ENCODE measurements at places on chromosomes 12 and 14.

DNA sequence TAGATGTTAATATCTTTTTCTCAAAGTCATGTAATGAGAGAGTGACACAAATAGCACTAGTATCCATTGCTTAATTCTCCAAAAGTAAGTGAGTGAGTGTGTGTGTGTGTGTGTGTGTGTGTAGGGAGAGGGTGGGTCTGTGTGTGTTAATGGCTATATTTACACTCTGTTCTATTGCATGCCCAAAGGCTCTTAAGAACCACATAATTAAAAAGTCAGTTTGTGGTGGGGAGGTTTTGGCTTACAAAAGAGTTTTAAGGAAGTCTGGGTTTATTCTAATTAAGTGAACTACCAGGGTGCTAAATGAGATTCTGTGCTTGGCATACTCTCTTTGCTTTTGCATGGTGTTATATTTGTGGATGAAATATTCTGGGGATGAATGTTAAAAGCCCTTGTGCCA lies 1897.6 kb upstream of the FLRT2 start:
- H3K4me1 ChIP-seq = no peaks in the 10 kb centered on the region
- no peaks in the 10 kb centered on the region for H3K36me3 ChIP-seq
- no peak for DNase-seq
- no peak overlapping the region for H3K27ac ChIP-seq
- no peaks in the 10 kb centered on the region for H3K27me3 ChIP-seq

DNA sequence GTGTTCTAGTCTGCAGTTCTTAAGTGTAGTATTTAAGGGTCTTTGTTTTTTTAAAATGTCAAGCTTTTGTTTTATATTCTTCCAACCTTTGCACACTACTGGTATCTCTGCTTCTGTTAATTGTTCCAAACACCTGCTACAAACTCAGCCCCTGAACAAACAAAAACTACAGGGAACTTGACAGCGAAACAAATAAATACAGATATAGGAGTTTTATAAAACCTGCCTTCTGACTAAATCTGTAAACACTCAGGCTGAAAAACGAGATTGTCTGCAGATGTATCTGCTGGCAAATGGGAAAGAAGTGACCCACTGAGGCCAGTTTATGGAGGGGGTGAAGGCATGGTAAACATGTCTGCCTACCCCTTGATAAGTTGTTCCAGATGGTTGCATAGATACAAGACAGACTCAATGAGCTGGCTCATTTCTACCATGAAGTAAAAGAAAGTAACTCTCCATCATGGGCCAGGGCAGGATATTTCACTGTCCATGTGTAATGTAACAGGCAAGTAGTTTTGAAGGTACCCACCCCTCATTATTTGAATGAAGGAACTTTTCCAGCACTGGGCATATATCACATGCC lies 75.6 kb downstream of the LMO3 start:
- H3K36me3 ChIP-seq = no peaks in the 10 kb centered on the region
- no peaks in the 10 kb centered on the region for H3K4me1 ChIP-seq
- no peak overlapping the region for H3K27ac ChIP-seq

DNA sequence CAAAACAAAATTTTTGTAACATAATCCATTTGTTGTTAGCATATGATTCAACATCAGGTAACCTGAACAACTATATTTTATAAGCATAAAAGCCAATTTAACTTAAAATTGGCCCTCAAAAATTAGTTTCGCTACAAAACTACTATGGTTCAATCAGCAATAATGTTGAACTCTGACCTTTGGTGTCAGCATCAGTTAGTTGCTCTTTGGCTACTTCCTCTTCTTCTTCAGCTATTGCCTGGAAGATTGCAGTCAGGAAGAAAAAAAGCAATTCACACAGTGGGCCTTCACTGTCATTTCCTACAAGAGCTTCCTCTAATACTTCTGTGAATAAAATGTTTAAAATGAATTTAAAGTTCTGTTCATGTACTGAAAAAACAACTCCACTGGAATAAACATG lies 78.2 kb upstream of the CFL2 start:
- H3K27ac ChIP-seq = no peak overlapping the region
- no peak for DNase-seq
- H3K4me3 ChIP-seq = no peak overlapping the region
- H3K4me1 ChIP-seq = no peaks in the 10 kb centered on the region

GRCh38 chr14:105980224-105980623 lies 453.8 kb downstream of the TMEM121 start:
- H3K4me1 ChIP-seq = no peaks in the 10 kb centered on the region
- no peak overlapping the region for H3K4me3 ChIP-seq
- no peaks in the 10 kb centered on the region for H3K36me3 ChIP-seq
- no peaks in the 10 kb centered on the region for H3K27me3 ChIP-seq
- DNase-seq = no peak
- no peak overlapping the region for H3K27ac ChIP-seq

- no peak for DNase-seq
- H3K27me3 ChIP-seq = no peaks in the 10 kb centered on the region
- H3K36me3 ChIP-seq = peaks cover 6% of the 10 kb centered on the region
- H3K27ac ChIP-seq = no peak overlapping the region
- H3K4me1 ChIP-seq = no peaks in the 10 kb centered on the region
Measured at GRCh38 chr12:109567296-109567695, 6.0 kb downstream of the MMAB start.

DNA sequence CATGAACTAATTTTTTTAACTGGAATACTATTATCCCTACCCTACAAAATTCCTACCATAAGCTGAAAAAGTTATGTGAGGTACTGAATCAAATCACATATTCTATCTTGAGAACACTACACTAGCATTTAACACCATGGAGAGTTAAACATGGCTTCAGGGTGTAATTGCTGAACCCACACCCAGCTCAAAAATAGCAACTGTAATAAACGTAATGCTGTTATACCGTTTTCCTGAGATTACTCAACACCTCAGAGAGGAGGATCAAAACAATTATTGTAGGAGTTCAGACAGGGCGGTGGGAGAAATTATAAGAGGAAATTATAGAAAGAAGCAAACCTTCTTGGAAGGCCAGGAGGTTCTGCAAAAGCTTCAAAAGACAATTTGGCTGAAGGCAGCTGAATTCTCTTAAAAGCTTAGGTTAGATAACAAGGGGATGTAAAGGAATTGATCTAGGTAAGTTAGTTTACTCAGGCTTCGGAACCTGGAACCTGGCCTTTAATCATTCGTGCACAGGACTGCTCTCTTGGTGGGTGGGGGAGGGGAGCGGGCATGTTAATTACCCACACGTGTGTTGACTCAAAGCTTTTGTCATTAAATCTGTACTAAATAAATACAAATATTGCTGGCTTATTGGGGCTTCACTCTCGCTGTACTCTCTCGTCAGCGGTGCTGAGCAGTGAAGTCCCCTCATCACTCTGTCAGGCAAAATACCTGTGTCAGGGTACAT lies 12.1 kb upstream of the IPO8 start:
- H3K27ac ChIP-seq = no peak overlapping the region
- DNase-seq = no peak
- H3K4me3 ChIP-seq = no peak overlapping the region

- no peak overlapping the region for H3K27ac ChIP-seq
- H3K4me3 ChIP-seq = no peak overlapping the region
- no peaks in the 10 kb centered on the region for H3K27me3 ChIP-seq
- H3K36me3 ChIP-seq = no peaks in the 10 kb centered on the region
- no peak for DNase-seq
- H3K4me1 ChIP-seq = no peaks in the 10 kb centered on the region
Measured at GRCh38 chr12:41846718-41847117, 298.0 kb downstream of the GXYLT1 start.

DNA sequence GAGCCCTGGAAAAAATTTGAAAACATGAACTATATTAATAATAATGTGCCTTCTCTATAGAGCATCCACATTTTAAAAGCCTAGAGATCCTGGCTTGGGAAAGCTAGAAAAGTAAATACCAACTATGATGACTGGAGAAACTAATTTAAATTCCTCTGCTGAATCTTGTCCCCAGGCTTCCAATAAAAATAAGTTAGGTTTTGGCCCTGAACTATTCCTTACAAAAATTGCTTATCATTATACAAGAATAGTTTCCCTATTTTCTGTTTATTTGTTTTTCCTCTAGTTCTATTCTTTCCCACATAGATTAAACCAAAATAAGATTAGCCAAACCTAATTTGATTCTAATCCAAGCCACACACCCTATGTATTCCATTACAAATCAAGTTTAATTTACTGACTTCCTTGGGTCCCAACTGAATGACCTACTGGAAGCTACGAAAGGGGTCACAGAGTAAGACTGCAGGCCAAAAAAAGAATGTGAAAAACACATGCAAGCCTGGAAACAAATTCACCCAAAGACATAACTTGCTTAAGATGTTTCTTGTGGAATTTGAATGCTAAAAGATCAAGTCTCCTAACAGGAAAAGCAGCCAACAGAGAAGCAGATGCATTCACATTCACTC lies 133.0 kb downstream of the PAWR start:
- no peaks in the 10 kb centered on the region for H3K4me1 ChIP-seq
- no peaks in the 10 kb centered on the region for H3K27me3 ChIP-seq
- DNase-seq = no peak
- peaks cover 50% of the 10 kb centered on the region for H3K36me3 ChIP-seq
- H3K4me3 ChIP-seq = no peak overlapping the region
- H3K27ac ChIP-seq = no peak overlapping the region
